H1 (cell line): ENCODE measurements at places on chromosomes 16 and 17.

GRCh38 chr16:28301154-28301553 lies 8.8 kb downstream of the SBK1 start:
- peaks cover 6% of the 10 kb centered on the region; the same call in 1 of the 2 replicates for H3K36me3 ChIP-seq
- no peak overlapping the region for H3K4me3 ChIP-seq
- no peak overlapping the region for H3K27ac ChIP-seq
- H3K4me1 ChIP-seq: peaks cover 3% of the 10 kb centered on the region

DNA sequence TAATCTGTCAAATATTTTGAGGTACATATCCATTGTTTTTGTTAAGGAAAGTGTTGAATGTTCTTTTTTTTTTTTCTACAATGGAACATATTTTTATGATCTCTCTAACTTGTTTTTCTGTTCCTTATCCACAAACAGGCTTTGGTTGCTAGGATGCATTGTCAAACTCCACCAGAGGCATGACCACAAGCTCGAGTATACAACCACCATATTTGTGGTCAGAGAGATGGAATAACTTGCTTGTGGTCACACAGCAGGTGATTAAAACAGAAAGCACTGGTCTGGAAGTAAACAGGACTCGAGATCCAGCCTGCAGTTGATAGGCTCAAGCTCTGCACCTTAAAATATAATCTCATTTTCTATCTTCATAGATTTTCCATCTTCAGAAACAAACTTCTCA lies 105.8 kb upstream of the ADAMTS18 start:
- no peaks in the 10 kb centered on the region for H3K36me3 ChIP-seq
- peaks cover 8% of the 10 kb centered on the region for H3K4me1 ChIP-seq
- no peak overlapping the region for H3K4me3 ChIP-seq

- DNase-seq: no peak
- H3K4me3 ChIP-seq: no peak overlapping the region
- H3K27ac ChIP-seq: no peak overlapping the region
- H3K36me3 ChIP-seq: no peaks in the 10 kb centered on the region
These were observed 16.2 kb upstream of the CD300E start for GRCh38 chr17:74639704-74640151.

GRCh38 chr16:6146874-6147425 lies 1049.4 kb upstream of the EEF2KMT start:
- H3K36me3 ChIP-seq: no peaks in the 10 kb centered on the region
- H3K4me3 ChIP-seq: no peak overlapping the region
- DNase-seq: peak; percentile 75

- H3K36me3 ChIP-seq: no peaks in the 10 kb centered on the region
- H3K4me3 ChIP-seq: no peak overlapping the region
- H3K27me3 ChIP-seq: no peaks in the 10 kb centered on the region
- no peak overlapping the region for H3K27ac ChIP-seq
- DNase-seq: no peak
These were observed 63.2 kb upstream of the ASIC2 start for GRCh38 chr17:33356266-33356665.

GRCh38 chr17:45336390-45337182 lies 19.8 kb upstream of the MAP3K14 start:
- 0 out of 2 replicates have a peak, but pooled peaks cover 5% of the 10 kb centered on the region for H3K27me3 ChIP-seq
- DNase-seq: no peak
- no peak overlapping the region for H3K4me3 ChIP-seq
- no peaks in the 10 kb centered on the region; the same call in 1 of the 2 replicates for H3K4me1 ChIP-seq
- no peak overlapping the region for H3K27ac ChIP-seq
- no peaks in the 10 kb centered on the region for H3K36me3 ChIP-seq

DNA sequence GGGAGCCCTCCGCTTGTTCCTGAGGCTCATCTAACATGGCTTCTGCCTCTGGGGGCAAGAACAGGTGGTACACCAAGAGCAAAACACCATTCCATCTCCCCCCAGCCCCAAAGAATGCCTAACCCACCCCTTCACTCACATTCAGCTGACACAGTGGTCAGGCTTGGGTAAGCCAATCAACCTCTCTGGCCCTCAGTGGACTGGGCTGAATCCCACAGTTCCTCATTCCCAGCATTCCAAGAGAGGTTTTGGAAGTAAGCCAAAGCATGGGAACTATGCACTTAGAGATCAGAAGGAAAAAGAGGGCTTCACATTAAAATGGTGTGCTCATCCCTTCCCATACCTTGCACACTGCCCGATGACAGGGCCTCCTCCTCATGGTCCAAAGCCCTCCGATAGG lies 7.8 kb downstream of the PIGS start:
- no peak overlapping the region for H3K4me3 ChIP-seq
- H3K27me3 ChIP-seq: no peaks in the 10 kb centered on the region
- no peaks in the 10 kb centered on the region for H3K4me1 ChIP-seq
- no peak for DNase-seq
- no peaks in the 10 kb centered on the region; the same call in 1 of the 2 replicates for H3K36me3 ChIP-seq
- no peak overlapping the region for H3K27ac ChIP-seq

DNA sequence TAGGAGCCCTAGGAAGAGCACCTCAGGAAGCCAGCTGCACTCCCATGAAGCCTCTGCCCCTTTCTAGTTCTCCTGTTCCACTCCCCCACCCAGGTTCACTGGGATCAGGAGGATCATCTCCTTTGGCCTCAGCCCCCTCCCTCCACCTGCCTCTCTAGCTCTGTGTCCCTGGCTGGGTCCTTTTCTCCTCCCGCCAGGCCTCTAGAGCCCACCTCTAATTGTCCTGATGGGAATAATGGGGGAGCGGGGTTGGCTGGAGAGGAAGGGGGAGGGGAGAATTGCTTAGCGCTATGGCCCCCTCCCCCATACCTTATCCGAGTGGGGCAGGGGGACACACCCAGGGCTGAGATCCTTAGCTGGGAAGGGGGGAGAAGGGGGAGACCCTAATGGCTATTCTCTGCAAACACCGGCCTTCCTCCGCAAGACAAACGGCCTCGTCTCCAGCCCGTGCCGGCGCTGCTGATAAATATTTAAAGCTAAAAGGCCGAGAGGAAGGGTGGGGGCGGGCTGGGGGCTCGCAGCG lies 997 bp downstream of the HOXB7 start:
- no peaks in the 10 kb centered on the region for H3K36me3 ChIP-seq
- peaks cover 96% of the 10 kb centered on the region for H3K27me3 ChIP-seq
- no peak overlapping the region for H3K27ac ChIP-seq

- no peak overlapping the region for H3K4me3 ChIP-seq
- H3K27ac ChIP-seq: no peak overlapping the region
- DNase-seq: no peak
- H3K36me3 ChIP-seq: no peaks in the 10 kb centered on the region
These were observed 6.8 kb downstream of the CIBAR2 start for GRCh38 chr16:85105475-85105874.

DNA sequence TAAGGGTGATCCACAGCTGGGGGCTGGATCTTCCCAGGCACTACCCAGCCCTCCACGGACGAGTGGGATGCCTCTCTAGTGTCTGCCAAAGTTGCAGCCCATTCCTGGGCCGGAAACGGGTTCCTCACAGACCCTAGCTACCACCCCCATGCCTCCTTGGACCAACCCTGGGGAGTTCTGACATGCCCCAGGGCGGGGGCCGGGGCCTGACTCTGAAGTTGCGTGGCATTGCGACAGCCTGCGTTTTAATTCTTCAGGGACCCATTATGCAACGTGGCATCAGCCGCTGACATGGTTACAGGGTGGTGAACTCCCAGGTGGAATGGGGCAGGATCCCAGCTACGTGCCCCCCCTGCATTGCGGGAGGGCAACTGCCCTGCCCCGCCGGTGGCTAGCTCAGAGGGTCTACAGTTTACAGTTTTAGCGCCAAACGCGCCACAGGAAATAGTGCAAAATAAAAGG lies 2.7 kb downstream of the CBX4 start:
- H3K27ac ChIP-seq: no peak overlapping the region
- peak overlapping the region; percentile 60 for H3K4me3 ChIP-seq
- peaks cover 50% of the 10 kb centered on the region for H3K4me1 ChIP-seq
- no peak for DNase-seq
- no peaks in the 10 kb centered on the region for H3K36me3 ChIP-seq

GRCh38 chr16:56625943-56626654 lies 518 bp downstream of the MT1E start:
- H3K4me3 ChIP-seq: peak overlapping the region; percentile 61
- H3K36me3 ChIP-seq: no peaks in the 10 kb centered on the region
- no peak for DNase-seq
- H3K27me3 ChIP-seq: peaks cover 60% of the 10 kb centered on the region
- no peak overlapping the region for H3K27ac ChIP-seq

DNA sequence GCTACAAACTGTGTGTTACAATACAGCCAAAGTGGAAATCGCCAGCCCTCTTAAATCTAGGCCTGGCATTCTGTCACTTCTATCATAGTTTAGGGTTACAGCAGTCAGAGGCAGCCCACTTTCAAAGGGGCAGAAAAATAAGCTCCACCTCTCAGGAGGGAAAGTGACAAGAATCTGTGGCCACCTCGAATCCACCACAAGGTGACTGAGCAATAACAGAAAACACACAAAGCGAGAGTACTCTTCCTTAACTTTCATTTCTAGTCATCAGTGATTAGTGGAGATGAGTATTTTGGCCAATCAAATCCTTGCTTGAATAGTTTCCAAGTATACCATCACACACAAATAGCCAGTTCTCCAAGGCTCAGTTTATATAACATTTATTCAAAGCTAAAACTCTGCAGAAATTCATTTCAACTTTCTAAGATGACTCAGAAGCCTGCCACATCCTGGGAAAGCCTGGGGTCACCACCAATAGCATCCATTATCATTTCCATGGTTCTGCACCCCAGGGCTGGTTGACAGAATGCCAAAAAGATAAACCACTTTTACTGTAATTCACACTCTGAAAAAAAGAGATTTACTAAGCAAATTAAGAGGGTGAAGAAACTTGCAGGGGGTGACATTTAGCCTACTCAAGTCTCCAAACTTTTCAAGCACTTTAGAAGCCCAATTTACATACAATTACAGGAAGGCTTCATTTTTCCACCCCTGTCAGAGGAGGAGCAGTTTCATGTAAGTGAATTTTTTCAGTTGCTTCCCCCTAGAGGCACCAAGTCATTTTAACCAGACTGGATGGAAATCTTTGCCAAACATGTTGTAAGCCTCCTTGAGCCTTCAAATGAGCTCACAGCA lies 66.8 kb downstream of the SALL1 start:
- H3K27me3 ChIP-seq: no peaks in the 10 kb centered on the region
- no peaks in the 10 kb centered on the region; the same call in 1 of the 2 replicates for H3K4me1 ChIP-seq
- DNase-seq: no peak
- no peaks in the 10 kb centered on the region for H3K36me3 ChIP-seq
- H3K4me3 ChIP-seq: no peak overlapping the region
- no peak overlapping the region for H3K27ac ChIP-seq

DNA sequence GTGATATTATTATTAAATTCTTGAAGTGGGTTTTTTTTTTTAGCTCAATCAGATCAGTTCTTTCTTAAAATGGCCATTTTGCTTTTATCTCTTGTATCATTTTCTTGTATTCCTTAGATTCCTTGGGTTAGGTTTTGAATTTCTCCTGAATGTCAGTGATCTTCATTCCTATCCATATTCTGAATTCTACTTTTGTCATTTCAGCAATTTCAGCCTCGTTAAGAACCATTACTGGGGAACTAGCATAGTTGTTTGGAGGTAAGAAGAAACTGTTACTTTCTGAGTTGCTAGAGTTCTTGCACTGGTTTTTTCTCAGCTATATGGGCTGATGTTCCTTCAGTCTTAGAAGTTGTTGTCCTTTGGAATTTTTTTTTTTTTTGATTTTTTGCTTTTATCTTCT lies 293.1 kb downstream of the MAP2K4 start:
- H3K27me3 ChIP-seq: no peaks in the 10 kb centered on the region
- H3K4me3 ChIP-seq: no peak overlapping the region
- H3K36me3 ChIP-seq: no peaks in the 10 kb centered on the region

GRCh38 chr16:89918453-89919347 lies at the start of gene MC1R:
Gene MC1R, plus strand, starts transcription at chr16:89918862. Its CDS starts 397 bp downstream, at chr16:89919259.
- no peaks in the 10 kb centered on the region for H3K36me3 ChIP-seq
- peaks cover 14% of the 10 kb centered on the region for H3K27me3 ChIP-seq
- H3K4me3 ChIP-seq: peak within 1 kb of the TSS; percentile 63
- peaks cover 29% of the 10 kb centered on the region for H3K4me1 ChIP-seq
- peak; percentile 78 for DNase-seq
- H3K27ac ChIP-seq: no peak within 1 kb of the TSS

GRCh38 chr17:7191571-7192270 lies 12.6 kb upstream of the ASGR1 start:
- no peak overlapping the region for H3K27ac ChIP-seq
- DNase-seq: peak; percentile 86
- no peaks in the 10 kb centered on the region for H3K27me3 ChIP-seq
- H3K4me3 ChIP-seq: no peak overlapping the region
- no peaks in the 10 kb centered on the region for H3K4me1 ChIP-seq

GRCh38 chr16:88976366-88977017 lies 515 bp downstream of the CBFA2T3 start:
- H3K4me1 ChIP-seq: no peaks in the 10 kb centered on the region
- no peak overlapping the region for H3K27ac ChIP-seq
- no peaks in the 10 kb centered on the region for H3K36me3 ChIP-seq
- no peaks in the 10 kb centered on the region for H3K27me3 ChIP-seq
- no peak overlapping the region for H3K4me3 ChIP-seq

- H3K27me3 ChIP-seq: no peaks in the 10 kb centered on the region
- no peak for DNase-seq
- H3K36me3 ChIP-seq: no peaks in the 10 kb centered on the region
- no peaks in the 10 kb centered on the region for H3K4me1 ChIP-seq
- no peak within 1 kb of the TSS for H3K27ac ChIP-seq
- H3K4me3 ChIP-seq: no peak within 1 kb of the TSS
These were observed at the start of gene APOBR for GRCh38 chr16:28494121-28494851. Gene APOBR, plus strand, starts transcription at chr16:28494643. Its CDS starts 39 bp downstream, at chr16:28494682.

DNA sequence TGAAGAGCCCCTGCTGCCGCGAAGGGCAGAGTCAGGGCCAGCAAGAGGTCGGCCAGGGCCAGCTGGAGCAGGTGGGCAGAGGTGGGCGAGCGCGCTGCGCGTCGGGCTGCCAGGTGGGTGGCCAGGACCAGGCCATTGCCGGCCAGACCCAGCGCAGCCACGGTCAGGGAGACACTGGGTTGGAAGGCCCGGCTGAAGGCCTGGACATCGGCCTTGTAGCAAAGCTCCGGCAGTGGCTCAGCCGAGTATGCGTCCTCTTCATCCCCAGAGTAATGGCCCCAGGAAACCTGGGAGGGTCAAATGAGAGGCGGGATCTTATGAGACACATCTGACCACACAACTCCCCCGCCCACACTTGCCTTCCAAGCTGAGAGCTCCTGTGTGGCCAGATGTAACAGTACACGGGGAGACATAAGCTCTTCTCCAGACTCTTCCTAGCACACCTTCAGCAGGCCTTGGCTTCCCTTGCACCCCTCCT lies 1.3 kb downstream of the CCR10 start:
- H3K4me3 ChIP-seq: peak overlapping the region; percentile 34; the same call in 1 of the 2 replicates
- no peak for DNase-seq
- H3K4me1 ChIP-seq: peaks cover 30% of the 10 kb centered on the region
- H3K27me3 ChIP-seq: peaks cover 32% of the 10 kb centered on the region
- H3K36me3 ChIP-seq: no peaks in the 10 kb centered on the region

- no peaks in the 10 kb centered on the region for H3K36me3 ChIP-seq
These were observed 12.7 kb downstream of the DRC7 start for GRCh38 chr16:57707331-57707730.

GRCh38 chr17:68460146-68460545 lies 2.9 kb upstream of the WIPI1 start:
- H3K4me3 ChIP-seq: no peak overlapping the region
- DNase-seq: no peak
- no peaks in the 10 kb centered on the region for H3K27me3 ChIP-seq
- H3K27ac ChIP-seq: no peak overlapping the region
